ENCODE measurements at places on chromosomes 16 and 17.
A peak's percentile ranks its signal among the peaks of the same experiment; 100 is the strongest.

- DNase-seq = no peak
Observed at GRCh38 chr16:4091240-4092012, 24.8 kb downstream of the ADCY9 start.

GRCh38 chr17:68457168-68457538 lies at the start of gene WIPI1:
WIPI1 (minus strand) TSS chr17:68457496; CDS start chr17:68457421, 75 bp downstream.
- no peak for DNase-seq

DNA sequence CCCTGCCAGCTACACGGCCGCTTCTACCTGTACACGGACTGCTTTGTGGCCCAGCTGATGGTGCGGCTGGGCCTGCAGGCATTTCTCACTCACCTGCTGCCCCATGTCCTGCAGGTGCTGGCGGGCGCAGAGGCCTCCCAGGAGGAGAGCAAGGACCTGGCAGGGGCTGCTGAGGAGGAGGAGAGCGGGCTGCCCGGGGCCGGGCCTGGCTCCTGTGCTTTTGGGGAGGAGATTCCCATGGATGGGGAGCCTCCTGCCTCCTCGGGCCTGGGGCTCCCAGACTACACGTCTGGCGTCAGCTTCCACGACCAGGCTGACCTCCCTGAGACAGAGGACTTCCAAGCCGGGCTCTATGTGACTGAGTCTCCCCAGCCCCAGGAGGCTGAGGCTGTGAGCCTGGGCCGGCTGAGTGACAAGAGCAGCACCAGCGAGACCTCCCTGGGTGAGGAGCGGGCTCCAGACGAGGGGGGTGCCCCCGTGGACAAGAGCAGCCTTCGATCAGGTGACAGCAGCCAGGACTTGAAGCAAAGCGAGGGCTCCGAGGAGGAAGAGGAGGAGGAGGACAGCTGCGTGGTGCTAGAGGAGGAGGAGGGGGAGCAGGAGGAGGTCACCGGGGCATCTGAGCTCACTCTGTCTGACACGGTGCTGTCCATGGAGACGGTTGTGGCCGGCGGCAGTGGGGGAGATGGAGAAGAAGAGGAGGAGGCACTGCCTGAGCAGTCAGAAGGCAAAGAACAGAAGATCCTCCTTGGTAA lies 3.5 kb downstream of the WDR81 start:
- no peak for DNase-seq

GRCh38 chr16:20906341-20907255 lies 6.0 kb downstream of the LYRM1 start:
- no peak for DNase-seq

- no peak for DNase-seq
Observed at GRCh38 chr16:8630255-8630953, 8.9 kb downstream of the METTL22 start.

- no peak for DNase-seq
Observed at GRCh38 chr16:6482696-6483468, 849.8 kb upstream of the RBFOX1 start.

DNA sequence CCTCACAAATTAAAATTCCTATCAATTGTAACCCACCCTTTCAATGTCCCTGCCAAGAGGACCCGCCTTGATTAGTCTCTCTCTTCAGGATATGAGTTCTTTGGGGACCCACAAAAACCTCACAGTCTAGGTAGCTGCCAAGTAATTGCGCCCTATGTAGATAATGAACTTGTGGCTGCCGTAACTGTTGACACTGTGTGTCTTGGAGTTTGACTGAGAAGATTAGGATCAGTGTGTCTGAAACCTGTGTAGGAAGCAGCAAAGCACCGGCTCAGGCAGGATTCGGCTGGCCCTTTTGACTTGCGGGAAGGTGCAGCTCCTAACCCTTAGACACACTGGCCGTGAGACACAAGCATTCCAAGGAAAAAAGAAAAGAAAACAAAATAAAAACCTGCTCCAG lies 17.8 kb upstream of the SLC6A4 start:
- DNase-seq = no peak

- DNase-seq = peak; percentile 88
Observed at GRCh38 chr16:67993207-67994039, 5.9 kb downstream of the DPEP2 start.

DNA sequence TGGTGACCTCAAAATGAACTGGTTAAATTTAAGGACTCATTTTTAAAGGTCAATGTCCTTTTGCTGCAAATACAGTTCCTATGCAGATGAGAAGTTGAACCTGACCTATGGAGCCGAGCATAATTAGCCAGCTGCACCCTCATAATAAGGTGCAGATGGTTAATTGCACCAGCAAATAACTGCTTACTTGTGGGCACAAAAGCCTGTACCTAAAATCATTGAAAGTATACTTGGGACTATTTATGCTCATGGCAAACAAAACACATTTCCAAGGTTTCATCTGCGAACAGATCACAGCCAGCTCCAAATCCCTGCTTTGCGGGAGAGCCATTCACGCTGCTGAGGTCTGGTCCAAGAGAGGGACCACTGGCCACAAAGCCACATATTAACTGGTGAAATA lies 13.0 kb downstream of the HYDIN start:
- no peak for DNase-seq

GRCh38 chr17:34638526-34639260 lies 59.3 kb downstream of the TMEM132E start:
- DNase-seq = no peak

DNA sequence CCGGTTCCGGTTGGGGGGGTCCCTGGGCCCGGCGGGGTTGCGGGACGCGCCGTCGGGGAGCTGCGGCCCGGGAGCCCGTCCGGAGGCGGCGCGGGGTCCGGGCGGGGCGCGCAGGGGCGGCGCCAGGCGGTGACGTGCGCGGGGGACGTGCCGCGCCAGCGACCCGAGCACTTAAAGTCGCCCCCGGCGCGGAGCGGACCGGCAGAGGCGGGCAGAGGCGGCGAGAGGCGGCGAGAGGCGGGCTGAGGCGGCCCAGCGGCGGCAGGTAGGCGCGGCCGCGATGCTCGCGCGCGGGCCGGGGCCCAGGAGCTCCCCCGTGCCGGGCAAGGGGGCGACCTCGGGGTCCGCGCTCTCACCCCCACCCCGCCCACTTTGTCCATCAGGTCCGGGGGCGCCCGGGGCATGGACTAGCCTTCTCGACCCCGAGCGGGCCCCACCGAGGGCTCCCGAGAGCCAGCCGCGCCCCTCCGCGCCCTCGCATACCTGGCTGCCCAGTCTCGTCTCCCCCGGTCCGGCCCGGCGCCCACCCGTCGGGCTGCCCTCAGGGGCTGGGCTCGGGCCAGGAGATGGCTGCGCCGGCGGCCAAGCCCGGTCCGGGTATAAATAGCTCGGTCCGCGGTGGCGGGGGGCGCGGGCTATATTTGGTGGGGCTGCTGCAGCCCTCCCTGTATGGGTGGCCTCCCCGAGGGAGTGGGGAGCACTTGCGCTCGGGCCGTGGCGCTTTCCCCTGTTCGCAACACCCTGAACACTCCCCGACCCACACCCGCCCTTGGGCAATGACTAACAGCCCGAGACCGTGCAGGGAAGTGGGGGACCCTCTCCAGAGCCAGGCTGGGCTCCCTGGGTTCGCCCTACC lies at the start of gene SLC16A3:
Gene SLC16A3 (plus strand): TSS at position 201 of the 856 bp plus-strand sequence. CDS start 6,967 bp downstream, outside the sequence.
- DNase-seq = peak; percentile 78

DNA sequence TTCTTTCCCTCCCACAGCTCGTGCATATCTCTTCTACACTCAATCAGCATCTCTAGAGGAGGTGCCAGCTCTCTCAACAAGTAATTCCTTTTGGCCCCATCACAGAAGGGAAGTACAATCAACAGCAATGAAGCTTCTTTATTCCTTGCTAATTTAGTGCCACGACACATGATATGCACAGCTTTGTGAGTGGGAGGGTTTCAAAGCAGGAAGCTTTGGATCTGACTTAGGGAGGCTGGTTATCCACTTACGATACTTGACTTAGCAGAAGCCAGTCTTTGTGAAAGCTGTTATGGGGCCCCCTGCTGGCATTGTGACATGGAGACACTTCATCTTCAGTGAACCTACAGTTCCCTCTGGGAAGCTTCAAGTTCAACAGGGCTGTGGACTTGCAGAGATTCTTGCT lies 81.0 kb downstream of the TMEM100 start:
- peak; percentile 45 for DNase-seq

DNA sequence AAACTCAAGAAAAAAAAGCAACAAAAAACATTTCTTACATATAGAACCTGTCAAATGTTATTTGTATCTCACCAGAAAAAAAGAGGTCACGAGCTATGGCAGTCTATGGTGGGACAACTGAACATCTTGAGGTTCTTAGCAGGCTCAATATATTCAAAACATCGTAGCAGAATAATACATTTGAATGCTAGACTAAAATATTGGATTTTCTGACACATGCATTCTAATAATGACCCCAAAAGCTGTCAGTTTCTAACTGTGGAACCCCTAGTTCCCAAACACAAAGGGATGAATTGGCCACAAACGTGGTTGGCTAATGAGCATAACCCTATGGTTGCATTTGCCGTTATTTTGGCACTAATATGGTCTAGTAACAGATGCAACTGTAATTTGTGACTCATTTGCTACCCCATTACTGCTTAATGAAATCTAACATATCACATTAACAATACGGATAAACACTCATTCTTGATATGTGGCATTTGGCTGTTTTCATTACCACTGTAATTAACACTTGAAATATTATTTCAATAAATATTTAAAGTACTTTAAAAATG lies 81.2 kb downstream of the TOX3 start:
- no peak for DNase-seq

DNA sequence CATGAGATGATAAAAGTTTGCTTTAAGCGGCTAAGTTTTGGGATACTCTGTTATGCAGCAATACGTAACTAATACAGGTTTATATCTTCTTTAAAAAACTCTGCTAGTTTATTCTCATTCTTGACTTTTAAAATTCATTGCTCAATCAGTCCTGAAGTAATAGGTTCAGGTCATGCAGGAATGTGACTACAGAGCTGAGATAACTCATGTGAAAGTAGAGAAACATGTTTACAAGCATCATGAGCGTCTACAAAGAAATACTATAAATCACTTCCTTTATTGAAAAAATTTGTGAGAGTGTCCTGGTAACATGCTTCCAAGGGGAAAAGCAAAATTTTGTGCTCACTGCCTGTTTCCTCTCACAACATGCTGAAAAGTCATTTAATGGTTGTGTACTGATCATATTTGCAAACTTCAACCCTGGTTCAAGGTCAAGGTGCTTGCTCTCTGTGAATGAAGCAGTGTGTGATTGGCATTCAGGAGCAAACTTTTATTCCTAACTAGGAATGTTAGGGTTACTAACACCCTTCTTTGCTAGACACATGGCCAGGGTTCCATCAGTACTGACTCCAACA lies 12.5 kb upstream of the TMIGD1 start:
- DNase-seq = no peak

- DNase-seq = no peak
Observed at GRCh38 chr16:15705064-15705565, 55.1 kb downstream of the NDE1 start.

GRCh38 chr16:55988013-55988412 lies 112.8 kb upstream of the CES5A start:
- no peak for DNase-seq

DNA sequence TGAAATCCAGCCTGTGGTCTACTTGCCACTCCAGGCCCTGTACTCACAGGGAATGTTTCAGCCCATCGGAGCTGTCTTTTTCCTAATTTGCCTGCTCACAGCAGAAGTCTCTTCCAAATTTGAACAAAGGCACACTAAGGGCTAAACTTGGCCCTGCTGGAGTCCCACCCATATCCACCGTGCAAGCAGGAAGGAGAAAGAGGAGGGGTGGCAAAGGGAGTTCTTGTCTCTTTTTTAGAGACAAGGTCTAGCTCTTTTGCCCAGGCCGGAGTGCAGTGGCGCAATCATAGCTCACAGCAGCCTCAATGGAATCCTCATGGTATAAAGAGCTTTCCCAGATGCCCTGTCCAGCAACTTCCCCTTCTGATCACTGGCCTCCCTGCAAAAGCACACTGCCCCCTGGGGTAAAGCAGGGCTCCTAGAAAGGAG lies 2.7 kb upstream of the PRM1 start:
- DNase-seq = no peak

DNA sequence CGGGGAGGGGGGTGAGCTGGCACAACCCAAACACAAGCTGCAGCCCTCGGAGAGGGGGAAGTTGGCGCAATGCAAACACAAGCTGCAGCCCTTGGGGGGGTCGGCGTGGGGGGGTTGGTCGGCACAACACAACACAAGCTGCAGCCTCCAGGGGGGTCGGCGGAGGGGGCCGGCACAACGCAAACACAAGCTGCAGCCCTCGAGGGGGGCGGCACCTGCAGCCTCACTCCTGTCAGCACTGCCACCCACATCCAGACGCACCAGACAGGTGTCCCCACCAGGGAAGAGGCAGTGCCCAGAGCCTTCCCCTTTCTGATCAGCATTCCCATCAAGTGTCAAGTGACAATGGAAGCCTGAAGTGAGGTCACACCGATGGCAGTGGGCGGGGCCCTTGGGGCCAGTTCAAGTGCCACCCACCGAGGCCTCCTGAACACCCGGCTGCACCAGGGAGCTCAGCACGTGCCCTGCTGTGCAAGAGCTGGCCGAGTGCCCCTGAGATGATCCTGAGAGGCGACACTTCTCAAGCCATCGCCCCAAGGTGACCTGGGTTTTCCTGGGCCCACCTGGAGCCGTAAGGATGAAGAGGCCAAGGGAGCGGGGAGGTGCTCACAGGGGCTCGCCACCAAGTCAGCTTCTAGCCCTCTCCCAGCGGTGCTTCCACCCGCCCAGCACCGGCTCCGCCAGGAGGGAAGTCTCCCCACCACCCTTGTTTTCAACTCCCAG lies 59.3 kb downstream of the KLHDC4 start:
- no peak for DNase-seq

- DNase-seq = peak; percentile 56
Observed at GRCh38 chr17:59165933-59166342, 10.4 kb downstream of the PRR11 start.

DNA sequence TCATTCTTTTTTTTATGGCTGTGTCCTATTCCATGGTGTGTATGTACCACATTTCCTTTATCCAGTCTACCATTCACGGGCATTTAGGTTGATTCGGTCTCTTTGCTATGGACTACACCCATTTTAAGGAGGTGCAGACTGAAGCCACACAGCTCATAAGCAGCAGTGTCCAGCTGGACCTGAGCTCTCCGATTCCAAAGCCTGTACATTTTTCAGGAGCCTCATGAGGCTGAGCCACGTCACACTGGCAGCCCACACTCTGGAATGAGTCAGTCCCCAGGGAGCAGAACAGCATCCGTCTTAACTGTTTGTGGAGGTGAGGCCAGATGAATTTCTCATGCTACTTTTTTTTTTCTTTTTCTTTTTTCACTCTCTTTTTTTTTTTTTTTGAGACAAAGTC lies 116.1 kb downstream of the C16orf95 start:
- DNase-seq = no peak

DNA sequence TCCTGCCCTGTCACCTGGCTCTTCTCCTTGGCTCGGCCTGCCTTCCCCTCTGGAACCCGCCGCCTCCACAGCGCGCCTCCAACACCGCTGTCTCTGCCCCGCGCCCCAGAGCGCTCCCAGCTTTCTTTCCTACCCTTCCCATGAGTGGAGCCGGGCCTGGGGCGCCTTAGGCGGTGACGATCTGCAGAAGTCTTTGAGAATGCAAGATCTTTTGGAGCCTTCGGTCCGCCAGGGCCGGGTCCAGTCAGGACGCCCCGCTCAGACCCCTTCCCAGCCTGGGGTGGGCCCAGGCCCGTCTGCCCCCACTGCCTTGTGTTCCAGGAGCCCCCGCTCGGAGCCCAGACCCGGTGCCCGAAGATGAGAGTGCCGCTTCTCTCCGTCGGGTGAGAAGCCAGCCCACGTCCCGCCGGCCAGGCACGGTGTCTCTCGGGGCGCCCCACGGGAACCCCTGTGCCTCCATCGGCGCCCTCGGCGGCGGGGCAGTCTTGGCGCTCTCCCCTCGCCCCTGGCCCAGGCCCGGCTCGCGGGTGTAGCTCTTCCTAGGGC lies 40.0 kb downstream of the MRM1 start:
- no peak for DNase-seq

GRCh38 chr17:78342449-78343186 lies 17.3 kb downstream of the SOCS3 start:
- no peak for DNase-seq

Data from CD4-positive, alpha-beta T cell treated with Interleukin-17A for 4 hours (primary cell).